ENCODE measurements at places on chromosomes 11 and 22.

DNA sequence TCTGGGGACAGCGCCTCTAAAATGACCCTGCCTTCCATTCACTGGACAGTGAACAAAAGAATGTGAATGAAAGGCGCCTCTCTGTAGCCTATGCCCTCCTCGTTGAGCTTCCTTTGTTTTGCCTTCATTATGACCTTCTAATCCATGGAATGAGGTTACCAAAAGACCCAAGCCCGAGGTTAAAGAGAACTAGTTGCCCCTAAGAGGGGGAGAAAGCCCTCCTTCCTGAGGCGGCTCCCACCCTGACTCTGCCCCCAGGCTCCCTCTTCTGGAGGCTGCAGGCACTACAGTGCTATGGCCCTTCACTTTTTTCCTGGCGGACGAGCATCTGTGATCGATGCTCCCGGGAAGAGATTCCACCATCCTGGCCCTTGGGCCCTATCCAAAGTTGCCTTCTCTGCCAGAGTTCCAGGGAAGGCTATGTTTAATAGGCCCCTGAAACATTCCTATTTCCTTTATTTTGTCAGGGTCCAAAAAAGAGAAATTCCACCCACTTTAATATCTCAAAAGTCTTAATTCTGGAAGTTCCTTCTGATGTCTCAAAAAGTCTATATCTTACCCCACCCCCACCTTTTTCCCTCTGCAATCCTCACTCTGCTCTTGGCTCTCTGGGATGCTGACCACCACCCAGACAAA lies 147.3 kb downstream of the FEZ1 start:
- DNase-seq = peak; percentile 28

DNA sequence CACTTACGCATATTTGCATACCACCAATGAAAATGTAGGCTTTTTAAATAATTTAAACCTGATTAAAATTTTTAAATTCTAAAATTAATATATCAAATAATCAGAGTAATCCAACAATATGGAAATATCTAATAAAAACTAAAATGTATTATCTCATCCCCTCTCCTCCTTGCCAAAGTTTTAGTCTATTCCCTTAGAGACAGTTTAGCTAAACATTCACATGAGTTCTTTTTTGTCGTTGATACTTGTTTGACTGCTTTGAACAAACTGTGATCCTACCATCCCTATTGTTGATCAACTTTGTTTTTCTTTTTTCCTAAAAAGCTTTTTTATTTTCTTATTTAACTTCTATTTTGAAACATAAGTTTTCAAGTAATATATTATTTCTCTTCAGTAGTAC lies 81.4 kb upstream of the PARVA start:
- no peak for DNase-seq

DNA sequence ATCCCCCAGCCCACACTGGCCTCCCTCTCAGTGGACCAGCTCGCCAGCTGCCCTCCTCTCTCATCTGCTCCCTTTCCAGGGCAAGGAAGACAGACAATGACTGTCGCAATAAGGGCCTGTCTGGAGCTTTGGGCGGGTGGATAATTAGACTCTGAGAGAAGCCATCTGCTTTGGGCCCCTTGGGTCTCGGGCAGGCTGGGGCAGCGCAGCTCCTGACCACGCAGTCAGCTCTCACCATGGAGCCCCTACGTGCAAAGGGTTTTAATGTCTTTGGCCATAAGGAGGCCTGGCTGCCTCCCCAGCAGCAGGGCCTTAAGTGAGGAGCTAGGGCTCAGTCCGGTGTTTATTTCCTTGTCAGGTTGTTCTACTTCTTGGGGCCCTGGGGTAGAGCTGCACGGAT lies 153.9 kb downstream of the CHST1 start:
- no peak for DNase-seq

DNA sequence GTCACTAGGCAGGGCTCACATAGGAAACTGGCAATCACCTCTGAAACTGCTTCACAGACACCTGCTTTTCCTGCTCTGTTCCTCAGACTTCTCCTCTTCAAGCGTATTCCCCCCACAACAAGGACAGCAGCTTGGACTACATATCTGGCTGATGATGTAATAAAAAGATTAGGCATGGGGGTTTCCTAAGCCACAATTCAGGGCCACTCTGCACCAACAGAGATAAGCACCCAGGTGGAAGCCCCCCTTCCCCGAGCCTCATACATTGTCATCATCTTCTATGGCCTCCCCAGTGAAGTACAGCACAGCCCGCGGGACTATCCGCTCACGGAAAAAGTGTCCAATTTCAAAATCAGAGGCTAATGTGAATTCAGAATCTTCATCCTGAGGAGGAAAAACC lies 25.0 kb upstream of the PHLDA2 start:
- no peak for DNase-seq

DNA sequence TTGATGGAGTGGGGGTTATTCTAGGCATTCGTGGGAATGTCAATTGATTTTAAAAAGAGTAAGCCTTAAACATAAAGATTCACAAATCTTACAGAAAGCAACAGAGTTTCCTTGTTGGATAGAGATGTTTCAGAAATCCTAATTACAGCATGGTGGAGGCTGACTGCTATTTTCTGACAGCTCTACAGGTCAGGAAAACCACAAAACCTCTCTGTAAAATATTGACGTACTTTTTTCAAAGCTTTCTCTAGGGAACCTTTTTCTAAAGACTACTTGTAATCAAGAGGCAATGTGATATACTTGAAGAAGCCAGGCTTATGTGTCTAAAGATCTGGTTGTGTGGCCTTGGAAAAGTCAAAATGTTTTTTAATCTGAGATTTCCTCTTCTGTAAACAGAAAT lies 9.1 kb upstream of the OR8B8 start:
- no peak for DNase-seq

DNA sequence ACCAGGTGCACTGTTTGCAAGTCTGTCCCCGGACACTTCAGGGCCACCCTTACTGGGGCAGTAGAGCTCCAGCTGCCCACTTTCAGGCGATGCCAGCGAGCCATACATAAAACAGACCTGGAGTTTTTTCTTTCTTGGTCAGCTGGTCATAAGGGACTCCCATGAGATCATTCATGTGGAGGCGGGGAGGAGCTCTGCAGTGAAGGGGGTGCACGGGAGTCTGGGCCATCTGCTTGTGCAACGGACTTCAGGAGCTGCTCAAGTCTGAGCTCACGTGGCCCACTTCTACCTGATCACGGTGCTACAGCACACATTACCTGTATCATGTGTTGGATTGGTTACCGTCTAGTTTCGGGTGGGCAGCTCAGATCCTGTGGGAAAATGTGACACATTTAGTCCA lies 9.2 kb upstream of the MRGPRF start:
- peak; percentile 81 for DNase-seq

GRCh38 chr11:97934572-97935208 lies 1086.1 kb upstream of the CNTN5 start:
- no peak for DNase-seq

DNA sequence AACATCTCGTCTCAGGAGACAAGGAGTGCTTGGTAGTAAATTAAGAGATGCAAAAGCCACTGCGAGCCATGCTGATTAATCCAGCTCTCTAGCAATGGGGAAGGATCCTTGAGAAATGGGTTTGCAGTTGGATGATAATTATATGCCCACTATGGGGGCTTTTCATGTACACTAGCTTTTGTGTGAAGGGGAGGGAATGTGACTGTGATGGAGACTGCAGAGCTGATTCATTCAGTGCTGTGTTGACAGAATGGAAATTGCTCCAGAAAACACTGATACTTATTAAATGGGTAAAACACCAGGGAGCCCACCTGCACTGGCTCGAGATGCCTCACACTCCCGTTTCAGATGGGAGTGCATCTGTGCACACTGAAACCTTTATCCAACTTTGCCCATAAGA lies 37.0 kb upstream of the KIRREL3 start:
- DNase-seq = no peak

- no peak for DNase-seq
Measured at GRCh38 chr11:60336767-60337391, 9.8 kb downstream of the MS4A6E start.

DNA sequence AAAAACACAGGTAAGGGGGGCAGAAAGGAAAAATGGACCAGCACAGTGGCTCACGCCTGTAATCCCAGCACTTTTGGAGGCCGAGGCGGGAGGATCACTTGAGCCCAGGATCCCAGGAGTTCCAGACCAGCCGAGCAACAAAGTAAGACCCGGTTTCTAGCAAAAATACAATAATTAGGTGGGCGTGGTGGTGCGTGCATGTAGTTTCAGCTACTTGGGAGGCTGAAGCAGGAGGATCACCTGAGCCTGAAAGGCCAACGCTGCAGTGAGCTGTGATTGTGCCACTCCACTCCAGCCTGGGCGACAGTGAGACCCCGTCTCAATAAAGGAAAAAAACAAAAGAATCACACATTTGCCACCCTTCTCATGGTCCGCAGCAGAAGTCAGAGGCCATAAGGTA lies 519.4 kb downstream of the BRD1 start:
- no peak for DNase-seq

GRCh38 chr11:134388590-134388989 lies 23.5 kb downstream of the B3GAT1 start:
- no peak for DNase-seq

- no peak for DNase-seq
Measured at GRCh38 chr11:124740277-124740882, 638 bp downstream of the NRGN start.

GRCh38 chr11:127994736-127995135 lies 592.6 kb downstream of the ETS1 start:
- peak; percentile 7 for DNase-seq

DNA sequence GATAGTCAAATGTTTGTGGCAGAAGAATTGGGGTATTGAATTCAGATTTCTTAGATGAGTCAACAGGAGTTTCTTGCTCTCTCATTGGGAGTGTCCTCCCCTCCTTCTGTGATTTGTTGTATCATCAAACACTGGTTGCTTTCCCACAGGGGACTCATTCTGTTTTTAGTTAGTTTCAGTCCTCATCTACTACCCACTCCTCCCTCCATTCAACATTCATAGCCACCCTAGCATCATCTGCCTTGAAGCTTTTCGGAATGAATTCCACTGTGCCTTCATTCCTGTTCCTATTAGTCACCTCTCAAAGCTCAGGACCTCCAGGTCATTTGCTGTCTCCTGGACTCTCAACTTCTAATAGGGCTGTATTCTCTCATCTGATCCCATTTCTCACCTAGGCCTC lies 31.5 kb upstream of the RAB38 start:
- no peak for DNase-seq

DNA sequence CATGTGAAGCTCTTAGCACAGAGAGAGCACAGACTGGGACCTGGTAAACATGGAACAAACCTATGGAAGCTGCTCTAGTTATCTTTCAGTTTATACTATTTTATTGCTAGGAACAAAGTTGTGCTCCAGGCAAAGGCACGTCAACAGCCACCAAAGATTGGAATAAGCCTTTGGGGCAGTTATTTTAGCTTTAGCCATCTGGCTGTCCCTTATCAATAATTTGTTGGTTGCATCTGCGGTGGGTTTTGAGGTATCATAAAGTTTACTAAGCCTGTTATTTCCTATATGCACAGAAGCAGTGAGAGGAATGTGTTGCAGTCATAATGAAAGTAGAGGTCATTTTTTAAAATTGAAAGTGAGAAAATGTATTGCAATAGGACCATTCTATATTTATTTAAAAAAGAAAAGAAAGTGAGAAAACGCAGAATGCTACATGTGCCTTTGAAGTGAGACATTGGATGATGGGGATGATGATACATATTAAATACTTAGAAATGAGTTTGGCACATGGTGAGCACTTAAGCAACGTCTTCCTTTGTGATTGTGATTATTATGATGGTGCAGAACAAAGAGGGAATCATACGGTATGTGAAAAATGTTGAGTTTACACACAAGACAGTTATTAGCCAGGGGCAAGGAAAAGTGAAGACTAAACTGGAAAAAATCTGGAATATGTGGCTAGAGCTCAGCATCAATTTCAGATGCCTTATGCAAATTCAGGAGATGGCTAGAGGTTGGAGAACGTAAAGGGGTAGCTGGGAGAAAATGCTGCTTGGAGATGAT lies 58.3 kb downstream of the PRR5L start:
- peak; percentile 67 for DNase-seq

DNA sequence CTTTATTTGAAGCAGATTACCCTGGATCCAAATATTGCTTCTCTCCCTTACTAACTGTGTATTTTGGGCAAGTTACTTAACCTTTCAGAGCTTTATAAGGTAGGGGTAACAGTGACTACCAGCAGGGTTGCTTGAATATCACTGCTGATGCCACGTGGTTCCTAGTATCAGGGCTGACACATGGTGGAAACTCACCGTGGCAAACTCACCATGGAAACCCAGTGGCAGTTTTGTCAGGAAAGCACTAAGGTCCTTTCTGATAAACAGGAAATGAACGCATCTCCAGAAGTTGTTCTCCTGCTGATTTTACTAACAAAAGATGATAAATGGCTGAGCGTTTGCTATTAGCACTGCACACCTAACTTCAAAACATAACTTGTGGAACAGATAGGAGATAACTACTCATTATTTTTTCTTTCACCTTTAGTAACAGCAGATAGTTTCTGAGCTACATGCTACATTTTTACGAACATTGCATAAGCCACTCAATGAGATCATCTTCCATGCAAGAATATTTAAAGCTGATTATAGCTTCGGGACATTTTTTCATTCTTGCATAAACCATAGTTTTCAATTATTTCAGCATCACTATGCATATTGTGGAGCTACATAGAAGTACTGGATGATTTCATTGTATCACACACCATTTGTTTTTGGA lies 59.7 kb upstream of the RAG2 start:
- DNase-seq = no peak

- DNase-seq = no peak
Measured at GRCh38 chr11:134888821-134889220, 476.8 kb upstream of the B3GAT1 start.

- no peak for DNase-seq
Measured at GRCh38 chr11:75402002-75402773, 2.9 kb downstream of the RPS3 start.

DNA sequence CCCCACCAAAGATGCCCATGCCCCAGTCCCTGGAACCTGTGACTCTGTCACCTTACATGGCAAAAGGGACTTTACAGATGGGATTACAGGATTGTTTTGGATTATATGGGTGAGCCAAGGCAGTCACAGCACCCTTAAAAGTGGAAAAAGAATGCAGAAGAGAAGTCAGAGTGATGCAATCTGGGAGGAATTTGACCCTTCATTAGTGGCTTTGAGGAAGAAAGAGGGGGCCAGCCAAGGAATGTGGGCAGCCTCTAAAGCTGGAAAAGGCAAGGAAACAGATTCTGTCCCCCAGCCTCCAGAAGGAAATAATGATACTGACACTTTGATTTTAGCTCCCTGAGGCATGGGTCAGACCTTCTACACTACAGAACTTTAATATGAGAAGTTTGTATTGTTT lies 257.3 kb upstream of the ISX start:
- DNase-seq = no peak

DNA sequence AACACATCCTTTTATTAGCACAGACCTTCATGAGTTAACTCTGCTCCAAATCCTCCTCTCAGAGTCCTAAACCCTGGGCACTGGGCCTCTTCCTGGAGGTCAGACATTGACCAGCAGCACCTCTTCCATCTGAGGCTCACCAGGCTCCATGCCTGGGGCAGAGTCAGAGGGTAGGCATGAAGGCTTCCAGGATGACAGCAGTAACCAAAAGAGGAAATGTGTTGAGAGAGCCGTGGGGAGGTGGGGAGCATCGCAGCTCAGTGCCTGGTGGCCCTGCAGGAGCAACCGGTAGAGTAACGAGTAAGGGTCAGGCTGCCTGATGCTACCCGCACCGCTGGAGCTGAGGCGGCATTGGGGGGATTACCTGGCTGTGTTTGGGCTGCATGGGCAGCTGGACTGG lies 9.4 kb upstream of the NAV2 start:
- DNase-seq = no peak

- peak; percentile 67 for DNase-seq
Measured at GRCh38 chr11:57527056-57527631, 3.4 kb downstream of the TIMM10 start.

GRCh38 chr11:13160346-13160745 lies 117.2 kb upstream of the BMAL1 start:
- no peak for DNase-seq
